ENCODE measurements at places on chromosomes 4 and X.

DNA sequence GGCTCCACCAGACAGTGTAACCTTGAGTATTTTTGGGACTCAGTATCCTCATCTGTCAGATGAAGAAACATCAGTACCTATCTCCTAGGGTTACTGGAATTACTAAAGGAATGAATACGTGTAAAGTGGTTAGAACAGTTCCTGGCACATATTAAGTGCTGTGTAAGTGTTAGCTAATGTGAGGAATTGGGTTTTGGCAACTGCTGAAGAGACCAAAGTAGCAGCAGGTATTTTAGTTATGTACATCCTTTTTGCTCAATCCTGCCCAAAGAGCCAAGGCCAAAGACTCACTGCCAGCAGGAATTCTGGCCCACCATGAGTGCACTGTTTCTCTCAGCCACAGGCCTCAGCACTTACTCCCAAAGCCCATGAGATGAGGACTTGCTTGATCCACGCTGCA, 16.7 kb upstream of the MCF2 start:
- no peak for DNase-seq

DNA sequence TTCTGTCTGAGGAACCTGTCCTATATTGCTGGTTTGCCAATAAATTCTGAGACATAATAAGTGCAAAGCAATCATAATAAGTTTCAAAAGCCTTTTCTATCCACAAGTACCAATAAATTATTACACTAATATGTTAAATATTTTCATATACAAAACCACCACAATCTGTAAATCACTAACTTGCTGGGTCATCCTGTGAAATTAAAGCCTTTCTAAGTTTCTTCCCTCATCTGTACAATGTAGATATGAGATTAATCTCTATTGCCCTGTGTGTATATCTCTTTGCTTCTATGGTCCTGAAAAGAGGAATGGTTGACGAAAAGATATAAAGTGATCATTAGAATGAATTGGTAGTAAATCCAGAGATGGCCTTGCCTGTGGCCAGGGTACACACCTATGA, 231.6 kb downstream of the NR3C2 start:
- no peak for DNase-seq

DNA sequence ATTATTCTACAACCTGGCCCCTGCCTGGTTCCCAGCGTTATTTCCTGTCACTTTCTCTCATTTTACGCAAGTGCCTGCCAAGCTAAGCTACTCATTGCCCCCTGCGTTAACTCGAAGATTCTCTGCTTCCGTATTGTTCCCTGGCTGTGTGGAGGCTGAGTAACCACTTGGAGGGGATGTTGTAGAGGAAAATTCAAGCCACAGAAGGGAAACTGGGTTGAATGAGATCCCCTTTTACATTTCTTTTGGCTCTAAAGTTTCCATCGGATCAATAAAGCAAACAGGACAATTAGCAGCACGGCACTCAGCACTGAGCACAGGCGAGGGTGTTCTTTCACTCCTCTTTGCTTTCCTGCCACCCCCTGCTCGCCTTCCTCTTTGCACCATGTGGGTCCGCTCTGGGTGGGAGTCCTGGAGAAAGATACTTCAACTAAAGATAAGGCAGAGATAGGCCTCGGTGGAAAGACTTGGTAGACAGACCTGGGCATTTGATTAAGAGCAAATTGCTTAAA, 4.2 kb upstream of the TMSB4X start:
- no peak for DNase-seq

GRCh38 chr4:8919651-8920288, 48.1 kb upstream of the HMX1 start:
- DNase-seq: no peak

GRCh38 chr4:52103319-52103718, 52.2 kb downstream of the SPATA18 start:
- DNase-seq: no peak

GRCh38 chr4:120844528-120844921, 78.0 kb downstream of the PRDM5 start:
- DNase-seq: no peak

DNA sequence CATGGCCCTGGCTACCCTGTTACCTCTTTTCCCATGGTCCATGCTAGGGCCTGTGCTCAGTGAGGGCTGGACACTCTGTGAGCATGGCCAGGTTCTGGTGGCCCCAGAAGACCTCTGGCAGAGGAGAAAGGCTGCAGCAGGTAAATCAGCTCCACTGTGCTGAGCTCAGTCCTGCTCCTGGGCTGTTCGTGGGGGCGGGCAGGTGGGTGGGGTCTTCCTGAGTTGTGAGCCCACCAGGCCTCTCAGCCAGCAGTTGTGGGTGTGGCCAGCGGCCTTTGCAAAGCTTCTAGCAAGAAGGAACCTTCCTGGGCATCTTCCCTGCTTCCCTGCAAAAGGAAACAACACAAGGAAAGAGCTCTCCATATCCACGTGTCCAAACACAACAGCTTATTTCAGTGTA, 85.3 kb upstream of the STX18 start:
- DNase-seq: no peak

DNA sequence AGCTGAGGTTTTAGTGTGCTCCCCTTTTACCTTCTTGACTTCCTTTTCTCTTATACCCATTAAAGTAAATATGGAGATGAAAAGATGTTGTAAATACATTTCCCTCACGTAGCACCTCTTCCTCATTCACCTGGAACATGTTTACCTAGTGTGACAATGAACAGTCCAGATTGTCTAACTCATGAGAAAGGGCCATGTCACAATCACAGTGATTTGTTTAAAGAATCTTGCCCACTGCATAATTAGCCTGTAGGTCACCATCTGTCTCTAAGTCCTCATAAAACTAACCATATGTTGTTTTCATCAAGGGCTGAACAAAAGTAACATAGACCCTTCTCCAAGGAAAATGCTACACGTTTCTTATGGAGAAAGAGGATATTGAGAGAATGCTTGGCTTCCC, 85.7 kb downstream of the TSPAN5 start:
- DNase-seq: no peak
